Heart right ventricle (tissue), 16 donors: ENCODE measurements at places on chromosomes 6 and 20. TPM values are rescaled to one million over a fixed set of nuclear protein-coding genes. Genes with fewer than 3 reads are reported as not detected.

The PRR18 gene
- not detected for total RNA-seq

The CBLN4 gene
- total RNA-seq, result not detected

DNA sequence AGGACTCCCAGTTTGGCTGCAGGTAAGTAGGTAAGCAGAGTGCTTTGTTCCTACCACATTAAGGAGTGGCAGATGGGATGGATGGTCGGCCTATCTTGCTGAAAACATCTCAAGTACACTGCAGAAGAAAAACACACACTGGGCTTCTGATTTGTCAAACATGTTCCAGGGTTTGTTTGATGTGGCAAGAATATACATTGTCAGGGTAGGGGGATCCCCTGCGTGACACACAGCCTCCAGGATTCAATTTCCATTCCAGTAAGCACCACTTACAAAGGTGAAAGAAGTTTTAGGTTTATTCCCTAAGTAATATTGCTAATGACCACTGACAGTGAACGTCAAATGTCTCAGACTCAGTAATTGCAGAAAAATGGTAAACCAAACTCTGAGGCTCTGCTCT lies 26.0 kb upstream of the KIF16B start:
- H3K4me3 ChIP-seq, result no peak overlapping the region
- no peak for DNase-seq
- no peaks in the 10 kb centered on the region for H3K36me3 ChIP-seq
- H3K27me3 ChIP-seq, result no peaks in the 10 kb centered on the region

- no peaks in the 10 kb centered on the region for H3K4me1 ChIP-seq
- no peaks in the 10 kb centered on the region for H3K36me3 ChIP-seq
- no peak overlapping the region for H3K27ac ChIP-seq
These were observed 223.1 kb upstream of the PDE10A start for GRCh38 chr6:165886169-165886568.

DNA sequence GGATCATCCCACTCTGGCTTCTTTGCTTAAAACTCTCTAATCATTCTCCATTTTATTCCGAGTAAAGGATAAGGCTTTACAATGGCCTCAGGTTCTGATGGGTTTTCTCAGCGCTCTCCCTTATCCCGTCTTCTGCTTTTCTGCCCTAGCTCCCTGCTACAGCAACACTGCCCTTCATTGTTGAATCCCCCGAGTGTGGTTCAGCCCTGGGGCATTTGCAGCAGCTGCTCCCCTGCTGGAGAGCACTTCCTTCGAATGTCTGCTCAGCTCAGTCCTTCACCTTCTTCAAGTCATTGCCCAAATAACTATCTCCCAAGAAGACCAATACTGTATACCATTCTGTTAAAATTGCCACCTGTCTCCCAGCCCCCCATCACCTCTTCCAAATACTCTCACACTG lies 111.8 kb downstream of the TBXT start:
- no peaks in the 10 kb centered on the region for H3K36me3 ChIP-seq
- H3K27ac ChIP-seq, result no peak overlapping the region
- H3K4me1 ChIP-seq, result peaks cover 8% of the 10 kb centered on the region
- DNase-seq, result no peak
